Cortex of kidney (tissue), 1 donor: ENCODE measurements at places on chromosomes 3 and 15.

DNA sequence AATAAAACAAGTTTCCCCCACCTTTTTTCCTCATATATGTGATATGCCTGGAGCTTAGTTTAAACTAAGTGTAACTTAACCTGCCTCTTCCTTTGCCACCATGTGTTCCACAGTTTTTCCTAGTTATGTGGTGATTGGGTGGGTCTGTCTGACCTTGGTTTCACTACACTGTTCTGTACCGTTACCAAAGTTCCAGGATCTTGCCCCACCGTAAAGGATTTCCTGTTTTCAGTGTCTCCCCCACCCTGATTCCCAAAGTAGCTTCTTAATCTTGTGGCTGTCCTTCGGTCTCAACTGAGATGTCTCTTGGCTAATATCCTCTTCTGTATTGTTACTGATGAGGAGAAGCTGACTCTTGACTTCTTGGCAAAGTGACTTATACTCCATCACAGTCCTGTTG is 6.4 kb upstream of the MGA start:
- no peak for DNase-seq

DNA sequence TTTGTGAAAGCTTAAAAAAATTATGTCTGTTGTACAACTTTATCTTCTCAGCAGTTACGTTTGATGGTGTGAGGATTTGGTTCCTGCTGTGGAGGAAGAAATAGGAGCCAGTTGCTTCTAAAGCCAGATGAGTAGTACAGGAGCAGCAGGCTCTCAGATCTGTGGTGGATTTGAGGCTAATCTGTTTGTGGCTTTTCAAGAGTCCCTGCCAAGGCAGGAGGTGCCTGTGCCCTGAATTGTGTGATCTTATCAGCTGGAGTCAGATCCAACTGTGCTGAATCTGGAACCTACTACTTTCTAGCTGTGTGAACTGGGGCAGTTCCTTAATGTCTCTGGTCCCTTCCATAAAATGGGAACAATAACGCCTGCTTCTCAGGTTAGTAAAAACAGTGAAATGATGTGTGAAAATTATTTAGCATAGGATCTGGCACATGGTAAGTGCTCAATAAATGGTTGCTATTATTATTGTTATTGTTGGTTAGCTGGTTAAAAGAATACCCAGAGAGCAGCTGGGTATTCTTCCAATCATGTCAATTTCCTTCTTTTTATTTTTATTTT is 7.7 kb downstream of the CLDN11 start:
- no peak for DNase-seq

DNA sequence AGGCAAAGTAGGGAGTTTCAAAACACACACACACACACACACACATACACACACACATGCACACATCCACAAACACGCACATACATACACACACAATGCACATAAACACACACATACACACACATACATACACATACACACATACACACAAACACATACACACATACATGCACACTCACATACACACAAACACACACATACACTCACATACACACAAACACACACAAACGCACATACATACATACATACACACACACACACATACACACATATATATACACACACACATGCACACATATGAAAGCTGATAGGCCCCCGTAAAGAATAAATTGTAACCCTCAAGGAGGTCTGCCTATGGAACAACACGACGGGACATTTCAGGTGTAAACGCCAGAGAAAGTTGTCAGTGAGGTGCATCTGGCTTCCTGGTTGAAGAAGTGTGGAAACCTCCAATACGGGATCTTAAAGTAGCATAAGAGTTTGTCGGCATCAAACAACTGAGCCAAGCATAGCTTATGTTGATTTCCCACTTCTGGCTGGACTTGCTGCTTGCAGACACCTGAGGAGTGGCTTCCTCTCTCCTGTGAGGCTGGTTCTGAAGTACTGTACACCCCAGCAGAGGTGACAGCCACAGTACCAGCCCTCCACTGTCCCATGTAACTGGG is 5.8 kb downstream of the RFTN1 start:
- no peak for DNase-seq

DNA sequence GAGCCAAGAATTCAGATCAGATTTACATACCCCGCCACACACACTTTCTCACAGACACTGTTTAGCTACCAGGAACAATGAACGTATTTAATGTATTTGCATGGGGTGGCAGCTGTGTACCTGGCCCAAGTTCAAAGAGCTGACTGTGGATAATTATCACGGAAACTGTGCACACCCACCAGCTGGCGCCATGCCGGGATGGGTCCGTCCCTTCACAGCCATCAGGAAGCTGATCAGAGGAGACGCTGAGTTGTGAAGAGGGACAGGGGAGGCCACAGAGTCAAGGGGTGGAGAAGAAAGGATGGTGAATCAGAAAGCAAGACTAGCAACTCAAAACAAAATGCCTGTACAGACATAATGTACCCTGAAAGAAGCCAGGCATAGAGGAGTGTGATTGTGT is 13.1 kb upstream of the PLA2G4D start:
- no peak for DNase-seq

- DNase-seq: no peak
Measured at GRCh38 chr3:128336337-128337156, 130.1 kb downstream of the DNAJB8 start.

- no peak for DNase-seq
Measured at GRCh38 chr15:51724199-51724598, 13.3 kb downstream of the LYSMD2 start.
